ENCODE measurements at places on chromosomes 2 and 18.

DNA sequence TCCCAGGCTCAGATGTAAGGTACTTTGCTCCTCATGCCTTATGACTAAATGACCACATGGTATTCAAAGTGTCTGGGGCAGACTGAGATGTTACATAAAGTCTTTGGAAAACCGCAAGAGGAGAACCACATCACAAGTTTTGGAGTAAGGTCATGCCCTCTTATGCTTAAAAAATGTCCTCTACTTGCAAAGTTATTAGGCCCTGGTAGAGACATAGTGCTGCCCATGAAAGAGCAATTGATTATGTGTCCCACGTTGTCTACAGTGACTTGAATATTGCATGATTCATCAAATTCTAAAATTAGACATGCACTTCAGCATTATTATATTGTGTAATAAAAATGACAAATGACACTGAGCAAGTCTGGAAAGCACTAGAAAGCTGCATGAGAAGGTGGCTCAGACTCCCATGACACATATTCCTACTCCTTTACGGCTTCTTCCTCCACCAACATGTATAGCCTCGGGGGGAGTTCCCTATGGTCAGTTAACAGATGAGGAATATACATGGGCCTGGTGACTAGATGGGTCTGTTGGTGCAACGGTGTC, 602.6 kb upstream of the VRK2 start:
- DNase-seq, result peak; percentile 54

DNA sequence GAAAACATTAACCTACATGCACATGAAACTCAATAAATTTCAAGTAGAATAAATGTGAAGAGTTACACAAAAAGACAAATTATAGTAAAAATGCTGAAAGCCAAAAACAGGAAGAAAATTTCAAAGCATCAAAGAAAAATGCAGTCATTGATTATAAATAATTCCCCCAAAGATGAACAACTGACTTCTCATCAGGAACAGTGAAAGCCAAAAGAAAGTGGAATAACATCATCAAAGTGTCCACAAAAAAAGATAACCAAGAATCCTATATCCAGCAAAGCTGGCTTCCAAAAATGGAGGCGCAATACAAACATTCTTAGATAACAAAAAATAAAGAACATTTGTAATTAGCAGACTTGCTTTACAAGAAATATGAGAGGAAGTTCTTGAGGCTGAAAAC, 161.6 kb downstream of the CMPK2 start:
- DNase-seq, result no peak

- peak; percentile 10 for DNase-seq
These were observed 42.9 kb downstream of the ADI1 start for GRCh38 chr2:3476321-3476984.

DNA sequence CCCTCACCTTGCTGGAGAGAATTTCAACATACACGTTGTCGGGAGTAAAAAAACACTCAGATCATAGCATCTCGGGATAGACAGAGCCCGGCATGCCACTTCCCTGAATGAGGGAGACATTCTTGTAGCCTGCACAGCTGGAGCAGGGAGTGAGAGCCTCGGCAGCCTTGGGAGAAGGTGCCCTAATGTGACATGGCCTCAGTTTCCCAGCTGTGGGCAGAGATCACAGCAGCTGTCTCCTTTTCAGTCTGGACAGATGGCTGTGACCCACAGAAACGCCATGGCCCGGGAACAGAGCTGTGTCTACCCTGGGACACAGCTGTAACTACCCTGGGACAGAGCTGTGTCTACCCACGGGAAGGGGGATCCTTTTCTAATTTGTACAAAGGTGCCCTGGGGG, 55.9 kb downstream of the HS1BP3 start:
- DNase-seq, result no peak

GRCh38 chr2:74944987-74945787, 13.3 kb upstream of the POLE4 start:
- DNase-seq, result peak; percentile 45

DNA sequence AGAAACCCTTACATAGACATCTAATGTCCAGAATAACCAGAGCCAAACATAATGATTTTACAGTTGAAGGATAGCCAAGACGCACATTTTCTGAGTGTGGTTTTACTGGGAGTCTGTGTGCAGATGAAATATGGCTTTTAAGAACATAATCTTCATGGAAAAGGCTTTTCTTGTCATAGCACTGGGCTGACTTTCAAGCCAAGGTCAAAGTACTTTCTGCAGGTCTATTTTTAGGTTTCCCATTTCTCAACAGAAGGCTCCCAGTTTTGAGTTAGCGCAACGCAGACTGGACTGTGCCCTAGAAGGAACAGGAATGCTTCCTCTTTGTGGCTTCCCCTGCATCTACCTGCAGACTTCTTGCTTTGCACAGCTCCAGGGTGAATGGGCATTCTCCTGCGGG, 92.3 kb upstream of the UPP2 start:
- DNase-seq, result no peak

DNA sequence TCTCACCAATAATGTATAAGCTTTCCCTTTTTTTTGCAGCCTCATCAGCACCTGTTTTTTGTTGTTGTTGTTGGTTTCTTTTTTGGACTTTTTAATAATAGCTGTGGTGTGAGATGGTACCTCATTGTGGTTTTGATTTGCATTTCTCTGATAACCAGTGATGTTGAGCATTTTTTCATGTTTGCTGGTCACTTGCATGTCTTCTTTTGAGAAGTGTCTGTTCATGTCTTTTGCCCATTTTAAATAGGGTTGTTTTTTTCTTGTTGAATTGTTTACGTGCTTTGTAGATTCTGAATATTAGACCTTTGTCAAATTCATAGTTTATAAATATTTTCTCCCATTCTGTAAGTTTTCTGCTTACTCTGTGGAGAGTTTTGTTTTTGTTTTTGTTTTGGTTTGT, 88.4 kb upstream of the EPAS1 start:
- no peak for DNase-seq

DNA sequence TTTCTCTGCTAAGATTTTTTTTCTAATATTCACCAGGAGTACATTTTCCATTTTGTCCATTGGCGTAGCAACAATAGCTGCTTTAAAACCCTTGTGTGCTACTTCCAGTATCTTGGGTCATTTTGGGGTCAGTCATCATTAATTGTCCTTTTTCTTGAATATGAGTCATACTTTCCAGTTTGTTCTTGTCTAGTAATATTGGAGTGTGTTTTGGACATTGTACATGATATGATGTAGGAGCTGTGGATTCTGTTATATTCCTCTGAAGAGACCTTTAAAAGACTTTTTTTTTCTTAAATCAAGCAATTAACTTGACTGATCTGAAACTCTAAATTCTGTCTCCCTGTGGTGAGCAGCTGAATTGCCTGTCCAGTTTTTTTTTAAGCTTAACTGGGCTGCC, 40.8 kb downstream of the AGPS start:
- DNase-seq, result no peak

GRCh38 chr18:44424645-44425035, 256.0 kb upstream of the SETBP1 start:
- DNase-seq, result no peak

GRCh38 chr18:12048010-12048826, 45.4 kb upstream of the ANKRD62 start:
- no peak for DNase-seq

- peak; percentile 2 for DNase-seq
These were observed 166.1 kb upstream of the ZNF521 start for GRCh38 chr18:25517881-25518715.

DNA sequence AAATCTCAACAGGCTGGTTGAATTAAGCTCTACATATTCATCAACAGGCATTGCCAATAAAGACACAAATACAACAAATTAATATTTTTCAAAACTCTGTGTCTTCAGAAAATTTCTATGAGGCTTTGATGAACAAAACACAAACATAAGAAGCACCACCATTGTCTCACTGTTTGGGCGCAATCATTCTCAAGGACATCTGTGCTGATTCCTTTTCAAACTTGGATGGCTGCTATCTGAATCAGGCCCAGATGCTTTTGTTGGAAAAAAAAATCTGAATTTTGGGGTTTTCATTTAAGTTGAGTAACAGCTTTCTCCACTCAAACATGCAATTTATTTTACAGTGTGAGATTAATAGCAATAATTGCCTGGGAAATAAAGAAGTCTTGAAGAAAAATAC, 173.8 kb downstream of the NRXN1 start:
- no peak for DNase-seq

DNA sequence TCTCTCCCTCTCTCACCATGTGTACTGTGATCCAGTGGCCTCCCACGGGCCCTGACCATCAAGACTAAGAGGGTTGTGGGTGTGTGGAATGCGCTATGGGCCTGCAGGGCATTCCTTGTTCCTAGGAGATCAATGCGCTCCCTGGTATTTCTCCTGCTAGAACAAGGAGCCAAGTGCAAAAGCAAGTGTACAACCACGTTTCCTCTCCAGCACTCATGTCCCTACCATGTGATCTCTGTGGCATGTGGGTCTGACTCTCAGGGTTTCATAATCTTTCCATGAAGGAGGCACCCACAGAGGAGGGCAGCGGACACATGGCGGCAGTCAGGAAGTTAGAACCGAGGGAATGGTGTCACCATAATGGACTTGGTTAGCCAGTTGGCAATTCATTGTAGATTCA, 91.4 kb downstream of the MAPK4 start:
- no peak for DNase-seq

DNA sequence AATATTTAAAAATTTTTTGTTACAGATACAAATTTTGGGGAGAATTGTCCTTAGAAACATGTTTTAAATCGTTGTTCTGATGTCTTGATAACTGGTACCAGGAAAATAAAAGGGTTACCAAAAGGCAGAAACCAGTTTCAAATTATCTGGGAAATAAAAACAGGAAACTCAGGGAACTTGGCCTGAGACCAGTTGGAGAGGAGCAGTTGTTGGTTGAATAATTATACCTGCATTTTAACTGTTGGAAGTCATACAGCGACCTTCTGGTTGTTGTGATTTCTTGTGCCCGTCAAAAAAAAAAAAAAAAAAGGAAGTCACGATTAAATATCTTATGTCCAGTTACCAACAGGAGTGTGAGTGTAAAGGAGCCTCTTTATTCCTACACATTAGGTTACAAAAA, 51.8 kb downstream of the CRIM1 start:
- DNase-seq, result no peak

DNA sequence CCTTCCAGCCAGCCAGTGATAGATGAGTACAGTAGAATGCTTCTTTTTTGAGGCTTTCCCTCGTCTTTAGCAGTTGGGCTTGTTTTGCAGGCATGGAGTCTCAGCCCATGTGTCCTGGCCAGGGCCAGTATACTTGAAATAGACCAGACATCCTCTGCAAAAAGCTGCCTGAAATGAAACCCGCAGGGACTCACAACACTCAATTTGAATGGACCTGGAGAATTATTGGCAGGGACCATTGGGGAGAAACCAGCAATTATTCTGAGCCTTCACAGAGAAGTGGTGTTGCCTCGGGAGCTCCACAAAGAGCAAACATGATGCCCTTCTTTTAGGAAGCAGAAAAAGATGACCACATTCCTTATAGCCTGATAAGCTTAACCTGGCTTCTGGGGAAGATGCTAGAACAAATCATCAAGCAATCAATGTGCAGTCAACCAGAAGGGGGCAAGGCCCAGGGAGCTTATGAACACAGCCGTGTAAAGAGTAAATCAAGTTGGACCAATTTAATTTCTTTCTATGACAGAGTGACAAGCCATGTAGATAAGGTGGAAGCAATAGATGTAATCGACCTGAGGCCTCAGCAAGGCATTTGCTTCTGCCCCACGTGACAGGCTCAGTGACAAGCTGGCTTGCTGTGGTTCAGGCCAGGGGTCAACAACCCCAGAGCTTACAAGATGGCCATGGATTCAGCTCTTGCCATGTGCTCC, 42.1 kb downstream of the BOD1L2 start:
- DNase-seq, result no peak

- no peak for DNase-seq
These were observed 21.9 kb upstream of the ATRAID start for GRCh38 chr2:27189989-27190388.

DNA sequence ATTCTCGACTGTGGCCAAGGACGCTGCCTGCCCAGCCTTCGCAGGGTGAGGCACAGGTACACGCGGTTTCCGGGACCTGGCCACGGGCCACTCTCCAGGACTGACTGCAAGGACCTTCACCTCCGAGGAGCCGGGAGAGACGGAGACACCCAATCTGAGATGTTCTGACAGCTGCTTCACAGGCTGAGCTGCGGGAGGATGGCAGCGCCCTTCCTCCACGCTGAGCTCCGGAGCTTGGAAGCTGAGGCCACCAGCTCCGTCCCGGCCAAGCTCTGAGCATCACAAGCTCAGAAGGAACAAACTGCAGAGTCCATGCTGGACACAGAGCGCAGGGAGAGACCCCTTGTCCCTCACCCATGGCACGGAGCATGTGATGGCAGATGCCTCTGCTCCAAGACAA, 71.1 kb upstream of the CTDP1 start:
- no peak for DNase-seq

DNA sequence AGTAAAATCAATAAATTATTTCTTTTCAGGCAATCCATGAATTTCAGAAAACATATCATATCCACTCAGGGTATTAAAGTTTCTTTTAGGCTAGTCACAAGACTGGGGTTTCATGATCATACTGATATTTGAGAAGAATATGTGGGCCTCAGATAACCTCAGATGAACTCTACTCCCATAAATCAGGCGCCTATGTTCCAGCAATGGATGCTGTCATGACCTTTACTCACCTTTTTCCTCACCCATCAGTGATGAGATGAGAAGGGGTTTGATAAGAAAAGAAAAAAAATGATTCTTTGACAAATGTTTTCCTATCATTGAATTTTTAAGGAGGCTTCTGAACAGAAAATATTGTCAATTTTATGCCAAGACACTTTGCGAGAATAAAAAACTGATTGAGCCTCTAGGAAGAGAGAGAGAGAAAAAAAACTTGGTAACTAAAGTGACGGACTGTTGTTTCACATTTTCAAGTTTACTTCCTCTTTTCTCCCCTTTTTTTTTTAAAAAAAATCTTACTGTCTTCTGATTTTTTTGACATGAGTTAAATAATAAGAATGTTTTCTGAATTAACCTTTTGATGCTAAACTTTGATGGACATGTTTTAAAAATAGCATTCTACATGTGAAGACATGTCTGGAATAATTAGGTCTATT, 309.1 kb upstream of the MAP2 start:
- DNase-seq, result no peak

GRCh38 chr2:54595999-54596902, 127.2 kb upstream of the EML6 start:
- DNase-seq, result peak; percentile 31

DNA sequence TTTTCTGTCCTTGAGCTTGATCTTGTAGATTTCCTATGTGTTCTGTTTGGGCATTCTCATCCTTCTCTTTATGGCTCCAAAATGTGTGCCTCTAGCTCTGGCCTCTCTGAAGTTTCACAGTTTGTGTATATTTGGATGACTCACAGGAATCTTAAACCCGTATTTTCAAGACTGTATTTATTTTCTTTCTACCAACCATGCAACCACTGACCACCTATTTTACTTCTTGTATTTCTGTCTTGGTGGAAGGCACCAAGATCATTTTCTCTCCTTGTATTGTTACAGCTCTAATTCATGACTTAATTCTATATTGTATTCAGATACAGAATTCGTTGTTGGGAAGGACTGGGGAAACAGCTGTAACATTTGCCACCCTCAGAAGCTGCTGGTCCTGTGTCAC, 39.5 kb downstream of the ACSL3 start:
- peak; percentile 39 for DNase-seq

- DNase-seq, result no peak
These were observed 20.5 kb upstream of the CD28 start for GRCh38 chr2:203685789-203686420.

Measured in fibroblast of skin of scalp (primary cell).